ENCODE measurements at places on chromosomes 7 and 10.

- DNase-seq: no peak
Measured at GRCh38 chr10:128526791-128527375, 400.7 kb upstream of the MKI67 start.

DNA sequence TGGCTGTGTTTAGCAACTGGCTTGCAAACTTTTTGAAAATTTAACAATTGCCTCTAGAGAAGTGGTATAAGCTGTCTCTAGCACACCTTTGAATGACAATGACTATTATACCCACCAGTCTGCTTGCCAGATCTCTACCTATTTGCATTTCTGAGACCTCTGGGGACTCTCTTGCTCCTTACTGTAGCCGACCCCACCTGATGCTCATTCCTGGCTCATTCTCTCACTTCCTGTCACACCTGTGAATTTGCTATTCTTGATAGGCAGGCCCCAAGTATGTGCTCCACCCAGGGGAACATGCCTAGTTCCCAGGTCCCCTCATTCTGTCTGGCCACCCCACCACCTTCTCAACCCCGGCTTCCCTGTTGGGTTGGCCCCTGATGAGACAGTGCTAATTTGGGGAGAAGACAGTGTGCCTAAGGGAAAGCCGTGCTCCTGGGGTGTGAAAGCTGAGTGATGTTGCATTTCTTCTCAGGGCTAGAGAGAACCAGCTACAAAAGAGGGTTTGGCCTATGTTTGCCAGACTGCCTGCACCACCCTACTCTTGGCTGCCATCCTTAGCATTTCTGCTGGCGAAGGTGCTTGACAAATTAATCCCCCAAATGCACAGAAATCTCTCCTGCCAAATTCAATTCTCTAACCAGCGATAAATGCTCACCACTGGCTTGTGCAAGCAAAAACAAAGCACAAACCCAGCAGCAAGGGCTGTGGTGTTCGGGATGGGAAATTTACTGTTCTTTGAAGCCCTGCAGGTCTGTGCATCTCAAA lies 138.2 kb downstream of the RPS24 start:
- no peak for DNase-seq

- no peak for DNase-seq
Measured at GRCh38 chr7:127486654-127487053, 94.1 kb upstream of the ZNF800 start.

GRCh38 chr7:106485031-106485551 lies 175.9 kb downstream of the CCDC71L start:
- no peak for DNase-seq

DNA sequence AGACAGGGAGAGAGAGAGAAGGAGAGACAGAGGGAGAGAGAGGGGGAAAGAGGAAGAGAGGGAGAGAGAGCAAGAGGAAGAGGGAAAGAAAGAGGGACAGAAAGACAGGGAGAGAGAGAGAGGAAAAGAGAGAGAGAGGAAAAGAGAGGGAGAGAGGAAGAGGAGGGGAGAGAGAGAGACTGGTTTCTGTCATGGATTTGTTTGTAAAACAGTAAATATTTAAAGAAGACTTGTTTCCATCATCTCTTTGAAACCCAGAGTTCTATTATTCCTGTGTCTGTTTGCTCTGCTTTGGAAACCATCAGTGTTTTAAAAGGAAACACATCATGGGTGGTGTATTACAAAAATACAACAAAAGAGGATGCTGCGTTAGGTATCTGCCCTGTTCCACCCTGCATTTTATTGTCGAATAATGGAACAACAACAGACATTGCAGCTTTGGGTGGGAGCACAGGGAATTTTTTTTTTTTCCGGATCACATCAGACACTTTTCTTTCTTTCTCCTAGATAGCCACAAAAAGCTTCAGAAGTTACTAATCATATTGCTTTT lies 150.7 kb upstream of the RSU1 start:
- DNase-seq: no peak

- no peak for DNase-seq
Measured at GRCh38 chr7:141864765-141865447, 23.6 kb upstream of the PRSS37 start.

DNA sequence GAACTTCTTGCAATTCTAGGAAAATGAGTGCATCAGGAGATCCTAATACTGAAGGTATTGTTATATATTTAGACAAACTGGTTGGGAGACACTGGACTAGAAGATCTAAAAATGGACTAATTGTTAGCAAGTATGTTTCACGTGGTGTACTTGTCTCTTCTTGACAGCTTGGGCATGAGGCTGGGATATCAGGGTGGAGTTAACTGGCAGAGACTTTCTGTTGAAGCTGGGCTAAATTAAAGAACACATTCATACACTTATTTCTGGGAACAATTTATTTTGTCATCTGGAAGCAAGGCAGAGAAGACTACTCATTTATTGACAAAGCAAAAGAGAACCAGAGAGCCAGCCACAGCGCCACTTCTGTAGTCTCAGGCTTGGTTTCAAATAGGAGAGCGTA lies 25.9 kb downstream of the TYW1 start:
- no peak for DNase-seq

GRCh38 chr7:9761224-9761623 lies 1212.4 kb upstream of the PHF14 start:
- no peak for DNase-seq

DNA sequence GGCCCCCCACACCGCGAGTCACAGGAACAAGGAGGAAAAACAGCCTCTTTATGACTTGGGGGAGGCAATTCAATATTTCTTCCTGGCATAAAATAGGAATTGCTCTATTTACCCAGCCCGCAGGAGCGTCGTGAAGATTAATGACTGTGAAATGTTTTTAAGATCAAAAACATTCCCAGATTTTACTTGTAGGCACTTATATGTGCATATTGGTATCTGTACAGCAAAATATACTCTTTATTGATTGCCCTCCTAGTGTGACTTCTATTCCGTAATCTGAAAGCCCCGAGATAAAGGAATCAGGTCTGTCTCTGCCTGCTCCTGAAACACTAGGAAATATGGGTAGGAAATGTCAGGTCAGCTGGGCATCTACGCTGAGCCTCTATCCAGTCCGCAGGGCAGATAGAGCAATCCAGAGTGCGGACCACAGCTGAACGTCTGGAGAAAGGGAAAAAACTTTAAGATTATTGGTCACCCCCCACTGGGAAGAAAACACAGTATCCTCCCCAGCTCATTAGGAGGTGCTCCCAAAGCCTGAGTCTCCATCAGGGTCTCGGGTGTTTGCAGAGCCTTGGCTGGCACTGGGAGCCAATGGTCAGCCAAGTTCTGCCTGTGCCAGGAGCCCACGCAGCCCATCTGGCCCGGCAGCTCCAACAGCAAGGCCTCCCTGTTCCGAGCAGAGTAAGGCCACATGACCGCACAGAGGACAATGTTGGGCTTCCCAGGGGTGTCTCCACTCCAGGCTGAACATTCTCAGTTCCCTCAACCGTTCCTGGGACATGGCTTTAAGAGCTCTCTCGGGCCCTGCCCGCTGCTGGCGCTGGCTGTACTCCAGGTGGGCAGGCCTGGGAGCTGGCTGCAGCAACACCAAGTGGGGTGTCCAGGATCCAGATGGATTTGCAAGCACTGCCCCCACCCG lies 7.7 kb downstream of the CTBP2 start:
- DNase-seq: no peak

- DNase-seq: no peak
Measured at GRCh38 chr10:128896116-128896795, 570.8 kb upstream of the MGMT start.

GRCh38 chr10:88883448-88883809 lies 3.4 kb downstream of the STAMBPL1 start:
- DNase-seq: no peak
